ENCODE measurements at places on chromosomes 3 and 15.

DNA sequence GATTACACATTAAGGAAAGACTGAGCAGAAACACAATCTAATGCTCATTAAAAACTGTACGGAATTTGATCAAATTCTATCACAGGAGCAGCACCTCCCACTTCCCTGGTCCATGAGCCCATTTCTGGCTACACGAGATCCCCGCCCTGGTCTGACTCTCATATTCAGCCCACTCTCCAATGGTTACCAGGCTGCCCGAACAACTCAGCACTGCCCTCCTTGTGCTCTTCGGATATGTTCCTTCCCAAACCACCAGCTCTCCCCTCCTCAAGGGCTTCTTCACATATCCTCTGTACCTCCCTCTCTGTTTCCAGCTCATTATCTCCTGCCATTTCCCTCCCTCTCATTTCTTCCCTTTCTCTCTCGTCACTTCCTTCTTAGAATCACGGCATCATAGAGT lies 180.5 kb downstream of the RSL24D1 start:
- DNase-seq = no peak

DNA sequence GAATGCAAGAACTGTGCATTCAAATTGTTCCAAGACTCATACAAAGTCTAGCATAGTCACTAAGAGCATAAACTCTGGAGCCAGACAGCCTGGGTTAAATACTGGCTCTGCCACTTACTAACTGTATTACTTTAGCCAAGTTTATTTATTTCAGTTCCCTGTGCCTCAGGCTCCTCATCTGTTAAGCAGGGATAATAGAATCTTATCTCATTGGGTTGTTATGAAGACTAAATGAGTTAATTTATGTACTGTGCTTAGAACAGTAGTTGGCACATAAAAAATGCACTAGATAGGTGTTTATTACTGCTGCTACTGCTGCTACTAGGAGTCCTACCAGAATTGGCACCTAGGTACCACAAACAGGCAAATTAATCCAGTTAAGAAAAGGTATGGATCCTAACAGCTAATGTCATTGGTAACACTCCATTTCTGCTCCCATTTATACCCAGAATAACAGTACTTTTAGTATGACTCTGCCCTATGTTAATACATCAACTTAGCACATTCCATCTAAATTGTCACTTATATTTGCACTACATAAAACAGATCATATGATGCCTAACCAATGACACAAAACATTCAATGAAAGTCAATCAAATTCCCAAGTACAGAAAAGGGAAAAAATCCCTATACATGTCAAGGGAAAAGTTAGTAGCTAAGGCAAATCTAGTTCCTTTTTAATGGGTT lies 45.7 kb downstream of the GSK3B start:
- DNase-seq = no peak

GRCh38 chr3:78668302-78668701 lies 1099.5 kb downstream of the ROBO1 start:
- no peak for DNase-seq

DNA sequence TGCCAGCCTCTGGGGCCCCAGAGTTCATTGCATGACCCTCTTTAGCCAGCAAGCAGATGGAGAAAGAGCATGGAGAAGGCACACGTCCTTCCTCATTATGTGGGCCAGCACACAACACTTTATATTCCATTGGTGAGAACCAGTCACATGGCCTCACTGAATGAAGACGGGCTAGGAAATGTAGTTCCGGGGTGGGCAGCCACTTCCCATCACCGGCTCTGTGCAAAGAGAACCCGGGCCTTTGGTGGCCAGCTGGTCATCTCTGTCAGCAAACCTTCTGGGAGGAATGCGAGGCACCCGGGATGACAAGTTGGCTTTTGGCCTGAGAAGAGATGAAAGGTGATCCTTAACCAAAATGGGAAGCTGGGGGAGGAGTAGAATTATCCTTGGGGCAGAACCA lies 90.2 kb upstream of the VGLL4 start:
- DNase-seq = no peak

GRCh38 chr3:170154084-170154483 lies 27.4 kb downstream of the PHC3 start:
- no peak for DNase-seq

DNA sequence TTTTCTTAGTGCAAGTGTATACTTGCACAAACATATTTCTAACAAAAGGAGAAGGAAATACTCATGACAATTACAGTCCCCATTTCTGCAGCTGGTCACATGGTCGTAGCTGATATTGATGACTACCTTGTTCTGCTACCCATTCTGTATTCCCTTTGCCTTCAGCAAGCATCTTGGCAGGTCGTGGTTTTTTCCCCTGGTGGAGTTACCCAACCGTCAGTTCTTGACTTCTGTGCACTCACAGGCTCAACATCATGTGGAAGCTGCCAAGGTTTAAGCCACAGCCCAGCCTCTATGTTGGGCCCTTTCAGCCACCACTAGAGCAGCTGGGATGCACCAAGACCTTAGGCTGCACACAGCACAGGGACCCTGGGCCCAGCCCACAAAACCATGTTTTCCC lies 56.1 kb downstream of the VGLL3 start:
- DNase-seq = no peak

DNA sequence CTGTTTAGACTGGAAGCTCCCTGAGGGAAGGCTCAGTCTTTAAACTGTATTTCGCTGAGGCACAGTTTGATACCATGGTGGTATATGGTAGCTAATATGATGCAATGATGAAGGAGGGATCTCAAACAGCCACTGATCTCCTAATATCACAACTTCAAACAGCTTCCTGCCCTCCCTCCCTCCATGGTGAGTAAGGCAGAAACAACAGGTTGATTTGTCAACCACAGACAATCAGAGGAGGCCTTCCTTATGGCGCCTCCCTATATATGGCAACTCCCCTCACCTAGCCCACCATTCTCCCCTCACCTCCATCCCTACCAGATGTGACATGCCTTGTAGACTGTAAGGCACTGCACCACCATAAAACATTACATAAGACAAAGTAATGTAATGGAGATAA lies 316.5 kb upstream of the ICE2 start:
- no peak for DNase-seq

- DNase-seq = no peak
These were observed 111.5 kb upstream of the COL8A1 start for GRCh38 chr3:99526921-99527320.

DNA sequence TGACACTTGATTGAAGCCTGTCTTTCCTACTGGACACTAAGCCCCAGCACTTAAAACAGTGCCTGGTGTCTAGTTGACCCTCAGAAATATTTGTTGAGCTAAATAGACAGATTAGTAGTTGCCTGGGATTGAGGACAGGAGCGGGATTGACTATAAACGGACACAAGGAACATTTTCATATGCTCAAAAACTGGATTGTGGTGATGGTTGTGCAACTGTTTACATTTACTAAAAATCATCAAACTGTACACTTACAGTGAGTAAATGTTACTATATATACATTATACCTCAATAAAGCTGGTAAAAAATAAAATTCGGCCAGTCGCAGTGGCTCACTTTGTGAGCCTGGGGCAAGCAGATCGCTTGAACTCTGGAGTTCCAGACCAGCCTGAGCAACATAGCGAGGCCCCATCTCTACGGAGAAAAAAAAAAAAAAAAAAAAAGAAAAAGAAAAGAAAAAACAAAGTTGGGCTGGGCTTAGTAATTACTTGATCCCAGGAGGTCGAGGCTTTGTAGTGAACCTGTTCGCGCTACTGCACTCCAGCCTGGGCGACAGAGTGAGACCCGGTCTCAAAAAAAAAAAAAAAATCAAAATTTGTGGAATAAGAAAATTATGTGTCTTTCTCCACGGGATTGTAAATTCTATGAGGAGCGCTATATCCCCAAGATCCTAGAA lies 632 bp upstream of the IDH3A start:
- DNase-seq = no peak

GRCh38 chr3:71926262-71926600 lies 141.3 kb upstream of the PROK2 start:
- no peak for DNase-seq

DNA sequence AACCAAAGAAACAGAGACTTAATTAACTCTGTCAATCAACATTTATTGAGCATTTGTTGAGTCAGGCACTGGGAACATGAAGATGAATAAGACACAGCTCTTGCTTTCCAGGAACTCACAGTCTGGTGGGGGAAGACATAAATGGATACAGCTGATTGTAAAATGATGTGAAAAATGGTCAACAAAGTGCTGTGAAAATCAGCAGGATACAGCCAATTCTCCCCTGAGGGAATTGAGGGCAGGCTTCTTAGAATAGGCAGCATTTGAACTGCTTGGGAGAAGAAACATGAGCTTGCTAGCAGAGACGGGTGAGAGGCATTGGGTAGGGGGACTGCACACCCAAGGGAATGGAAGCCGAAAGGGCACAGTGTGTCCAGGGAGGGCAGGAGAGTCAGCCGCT lies 41.1 kb downstream of the MFSD1 start:
- no peak for DNase-seq

- DNase-seq = no peak
These were observed 93.6 kb downstream of the TBC1D2B start for GRCh38 chr15:77983708-77984445.

- DNase-seq = no peak
These were observed 177.2 kb upstream of the THBS1 start for GRCh38 chr15:39403640-39404117.

DNA sequence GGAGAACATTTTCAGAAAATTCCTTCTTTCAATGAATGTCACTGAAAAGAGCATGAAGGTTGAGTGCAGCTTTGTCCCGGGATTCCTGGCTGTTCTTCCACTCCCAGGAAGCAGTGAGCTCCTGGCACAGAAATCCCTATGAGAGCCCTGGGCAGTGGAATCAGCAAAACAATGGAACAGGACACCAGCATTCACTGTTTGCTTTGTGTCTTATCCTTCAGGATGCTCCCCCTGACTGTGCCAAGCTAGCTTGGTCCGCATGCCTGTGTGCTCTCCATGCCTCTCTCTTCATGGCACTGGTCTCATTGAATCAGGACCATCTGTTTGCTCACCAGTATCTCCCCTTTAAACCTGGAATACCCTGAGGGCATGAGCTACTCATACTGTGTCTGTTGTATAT lies 102.0 kb upstream of the GADL1 start:
- DNase-seq = no peak

DNA sequence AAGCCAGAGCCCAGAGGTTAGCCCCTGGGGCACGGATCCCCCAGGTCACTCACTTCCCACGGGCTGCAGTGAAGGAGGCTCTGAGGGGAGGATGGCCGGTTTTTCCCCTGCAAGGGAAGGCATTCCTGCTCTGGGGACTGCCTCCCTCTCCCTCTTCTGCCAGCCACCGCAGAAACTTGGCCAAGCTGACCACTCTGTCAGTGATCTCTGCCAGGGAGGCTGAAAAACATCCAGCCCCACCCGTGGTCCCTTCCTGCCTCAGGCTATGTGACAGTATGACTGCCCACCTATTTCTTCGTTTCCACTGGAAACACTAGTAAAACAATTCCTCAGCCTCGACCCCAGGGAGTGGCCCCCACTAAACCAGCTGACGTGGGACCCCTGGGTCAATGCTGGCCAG lies 14.6 kb upstream of the FANCD2 start:
- DNase-seq = no peak

- DNase-seq = no peak
These were observed 730.2 kb downstream of the TUSC7 start for GRCh38 chr3:117439812-117440211.

- no peak for DNase-seq
These were observed 94.3 kb downstream of the SQOR start for GRCh38 chr15:45729141-45729540.

GRCh38 chr3:29245441-29245840 lies 35.4 kb upstream of the RBMS3 start:
- DNase-seq = no peak

DNA sequence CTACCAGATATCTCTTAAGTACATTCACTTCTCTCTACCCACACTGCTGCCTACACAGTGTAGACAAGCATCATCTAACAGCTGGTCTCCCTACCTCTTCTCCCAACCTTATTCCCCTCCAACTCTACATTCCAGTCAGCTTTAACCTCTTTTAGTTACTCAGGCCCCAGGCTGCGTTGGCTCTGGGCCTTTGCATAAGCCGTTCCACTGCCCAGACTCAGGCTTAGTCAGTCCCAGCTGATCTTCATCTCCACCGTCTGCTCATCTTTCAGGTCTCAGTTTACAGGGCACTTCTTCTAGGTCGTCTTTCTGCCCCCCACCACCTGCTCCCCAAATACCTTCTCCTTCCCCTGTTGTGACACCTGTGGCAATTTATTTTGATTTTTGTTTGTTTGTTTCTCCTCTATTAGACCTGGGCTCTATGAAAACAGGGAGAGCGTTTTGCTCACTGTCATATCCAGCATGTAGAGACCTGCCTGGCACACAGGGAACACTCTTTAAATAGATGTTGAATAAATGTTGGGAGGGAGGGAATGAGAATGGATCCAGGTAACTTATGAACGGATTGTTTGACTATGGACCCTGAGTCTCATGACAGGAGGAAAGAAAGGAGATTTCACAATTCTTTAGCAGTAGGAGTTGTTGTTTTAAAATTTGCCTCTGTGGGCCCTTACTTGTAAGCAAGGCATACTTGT lies 11.1 kb downstream of the SLC27A2 start:
- DNase-seq = no peak

GRCh38 chr3:126613479-126614188 lies 41.3 kb downstream of the TXNRD3 start:
- DNase-seq = no peak

DNA sequence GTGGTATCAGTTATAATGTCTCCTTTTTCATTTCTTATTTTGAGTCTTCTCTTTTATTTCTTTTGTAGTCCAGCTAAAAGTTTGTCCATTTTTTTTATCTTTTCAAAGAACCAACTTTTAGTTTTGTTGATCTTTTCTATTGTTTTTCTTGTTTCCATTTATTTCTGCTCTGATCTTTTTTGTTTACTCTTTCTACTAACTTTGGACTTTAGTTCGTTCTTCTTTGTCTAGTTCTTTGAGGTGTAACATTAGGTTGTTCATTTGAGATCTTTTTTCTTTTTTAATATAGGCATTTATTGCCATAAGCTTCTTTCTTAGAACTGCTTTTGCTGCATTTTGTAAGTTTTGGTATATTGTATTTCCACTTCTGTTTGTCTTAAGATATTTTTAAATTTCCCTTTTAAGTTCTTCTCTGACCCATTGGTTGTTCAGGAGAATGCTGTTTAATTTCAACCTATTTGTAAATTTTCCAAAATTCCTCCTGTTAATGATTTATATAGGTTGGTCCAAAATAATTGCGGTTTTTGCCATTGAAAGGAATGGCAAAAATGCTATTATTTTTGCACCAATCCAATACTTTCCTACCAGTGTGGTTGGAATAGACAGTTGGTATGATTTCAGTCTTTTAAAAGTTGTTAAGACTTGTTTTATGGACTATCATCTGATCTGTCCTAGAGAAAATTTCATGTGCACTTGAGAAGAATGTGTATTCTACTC lies 51.2 kb downstream of the KAT2B start:
- DNase-seq = no peak

DNA sequence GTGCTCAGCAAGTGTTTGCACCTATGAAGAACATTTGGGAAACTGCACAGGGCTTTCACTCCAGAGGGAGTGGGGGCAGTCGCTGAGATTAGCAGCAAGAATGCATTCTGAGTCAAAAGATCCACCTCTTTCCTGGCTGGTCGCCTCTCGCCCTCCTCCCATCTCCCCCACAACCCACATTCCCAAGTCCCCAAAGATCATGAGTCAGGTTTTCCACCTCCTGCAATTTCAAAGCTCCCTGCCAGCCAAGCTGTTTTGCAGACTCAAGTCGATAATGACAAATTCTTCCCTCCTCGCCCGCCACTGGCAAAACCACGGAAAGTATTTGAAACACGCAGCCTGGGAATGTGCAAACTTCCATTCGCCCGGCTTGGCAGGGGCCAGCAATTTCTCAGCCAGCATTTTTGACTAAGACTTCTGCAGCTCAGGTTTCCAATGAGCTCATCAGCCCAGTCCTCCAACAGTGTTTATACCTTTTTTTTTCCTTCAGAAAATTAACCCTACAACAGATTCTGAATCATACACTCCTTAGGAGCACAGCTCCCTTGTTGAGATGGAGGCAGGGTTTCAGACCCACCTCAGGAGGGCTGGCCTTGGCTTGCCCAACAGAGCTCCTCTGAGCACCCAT lies 181.4 kb downstream of the SMAD6 start:
- no peak for DNase-seq

Measured in activated CD4-positive, alpha-beta T cell treated with anti-CD3 and anti-CD28 coated beads, Interleukin-2, amount 50 U/mL, for 1 hour (primary cell).